ACHN (cell line): ENCODE measurements at places on chromosomes 5 and 9.

DNA sequence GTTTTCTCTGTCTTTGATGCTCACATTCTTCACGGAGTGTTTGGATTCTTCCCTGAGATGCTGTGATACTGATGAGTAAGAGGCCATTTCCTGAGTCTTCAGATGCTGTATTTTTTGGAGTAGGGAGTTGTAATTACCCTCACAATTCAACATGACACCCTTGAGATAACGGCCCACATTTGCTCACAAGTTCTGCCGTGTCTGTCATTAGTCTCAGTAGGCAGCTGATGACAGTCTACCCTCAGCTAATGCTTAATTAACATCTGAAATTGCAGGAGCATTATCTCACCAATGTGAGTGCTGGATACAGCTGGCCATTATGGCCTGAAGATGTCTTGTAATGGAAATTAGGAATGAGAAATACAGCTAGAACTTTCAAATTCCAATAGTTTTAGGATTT lies 307.1 kb upstream of the ADCY2 start:
- no peak for DNase-seq

GRCh38 chr5:6858419-6858818 lies 145.2 kb downstream of the TENT4A start:
- DNase-seq, result no peak

GRCh38 chr5:73444499-73445438 lies 3.8 kb downstream of the FOXD1 start:
- DNase-seq, result no peak

GRCh38 chr5:105380126-105380525 lies 1817.5 kb upstream of the NUDT12 start:
- DNase-seq, result no peak

GRCh38 chr5:132673939-132674630 lies at the start of gene IL4:
Gene IL4, plus strand, starts transcription at chr5:132673989. Its CDS starts 62 bp downstream, at chr5:132674051.
- DNase-seq, result no peak

DNA sequence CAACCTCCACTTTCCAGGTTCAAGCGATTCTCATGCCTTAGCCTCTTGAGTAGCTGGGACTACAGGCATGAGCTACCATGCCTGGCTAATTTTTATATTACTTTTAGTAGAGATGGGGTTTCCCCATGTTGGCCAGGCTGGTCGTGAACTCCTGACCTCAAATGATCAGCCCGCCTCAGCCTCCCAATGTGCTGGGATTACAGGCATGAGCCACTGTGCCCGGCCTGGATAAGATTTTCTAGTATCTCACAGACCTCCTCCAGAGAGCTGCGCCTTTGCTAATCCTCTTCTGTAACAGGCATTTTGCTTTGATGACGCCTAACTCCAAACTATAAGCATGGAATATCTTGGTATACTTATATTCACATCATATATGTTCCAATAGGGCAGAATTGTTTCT lies 99.4 kb downstream of the FSTL4 start:
- DNase-seq, result no peak

DNA sequence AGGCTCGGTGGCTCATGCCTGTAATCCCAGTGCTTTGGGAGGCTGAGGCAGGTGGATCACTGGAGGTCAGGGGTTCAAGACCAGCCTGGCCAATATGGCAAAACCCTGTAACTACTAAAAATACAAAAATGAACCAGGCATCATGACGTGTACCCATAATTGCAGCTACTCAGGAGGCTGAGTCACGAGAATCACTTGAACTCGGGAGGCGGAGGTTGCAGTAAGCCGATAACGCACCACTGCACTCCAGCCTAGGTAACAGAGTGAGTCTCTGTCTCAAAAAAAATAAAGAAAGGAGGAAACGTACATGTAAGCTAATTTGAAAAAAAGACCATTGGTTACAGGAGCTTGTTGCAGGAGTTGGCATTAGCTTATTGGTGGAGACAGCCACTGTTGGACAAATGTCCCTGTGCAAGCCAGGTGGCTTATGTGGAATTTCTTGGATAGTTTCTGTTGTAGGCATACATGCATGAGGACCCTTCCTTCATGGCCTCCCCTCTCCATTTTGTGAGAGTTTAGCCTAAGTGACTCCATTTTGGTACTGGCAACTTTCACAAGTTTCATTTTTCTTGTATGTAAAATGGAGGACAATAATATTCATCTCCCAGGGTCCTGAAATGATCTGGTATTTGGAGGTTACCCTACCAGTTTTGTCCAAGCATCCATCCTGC lies 16.8 kb upstream of the RAB14 start:
- no peak for DNase-seq

- DNase-seq, result peak; percentile 9
Observed at GRCh38 chr9:85716031-85716877, 25.5 kb downstream of the AGTPBP1 start.

DNA sequence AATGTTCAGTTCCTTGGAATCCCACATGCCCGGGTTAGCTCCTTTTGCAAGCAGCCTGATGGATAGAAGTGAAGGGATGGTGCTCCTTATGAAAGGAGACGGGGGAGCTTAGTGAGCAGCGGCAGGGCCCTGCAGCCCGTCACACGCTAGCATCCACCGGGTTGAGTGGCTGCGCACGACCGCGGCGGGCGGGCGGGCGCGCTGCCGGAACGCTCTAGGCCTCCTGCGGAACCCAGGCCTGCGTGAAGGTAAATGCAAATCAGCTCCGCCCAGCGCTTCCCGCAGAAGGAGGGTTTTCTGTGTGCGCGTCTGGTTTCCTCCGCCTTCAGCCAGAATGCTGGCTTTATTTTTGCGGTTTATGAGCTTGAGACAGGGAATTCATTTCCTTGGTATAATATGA lies 19.8 kb downstream of the IL12B start:
- DNase-seq, result no peak

GRCh38 chr9:28051559-28052503 lies 478.6 kb upstream of the C9orf72 start:
- peak; percentile 10 for DNase-seq

GRCh38 chr5:111735583-111736270 lies 21.3 kb downstream of the NREP start:
- DNase-seq, result peak; percentile 34

- no peak for DNase-seq
Observed at GRCh38 chr5:128253161-128253560, 169.6 kb downstream of the SLC12A2 start.

DNA sequence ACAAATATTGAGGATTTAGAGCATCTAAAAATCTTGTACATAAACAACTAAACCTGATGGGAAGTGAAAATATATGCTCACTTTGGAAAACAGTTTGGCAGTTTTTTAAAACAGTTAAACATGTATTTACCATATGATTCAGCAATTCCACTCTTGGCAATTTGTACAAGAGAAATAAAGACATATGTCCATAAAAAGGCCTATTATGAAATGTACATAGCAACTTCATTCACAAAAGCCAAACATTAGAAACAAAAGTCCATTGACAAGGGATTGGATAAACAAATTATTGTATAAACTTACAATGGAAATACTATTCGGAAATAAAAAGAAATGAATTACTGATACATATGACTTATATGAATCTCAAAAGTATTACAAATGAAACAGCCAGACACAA lies 196.2 kb upstream of the SLC24A2 start:
- DNase-seq, result no peak

DNA sequence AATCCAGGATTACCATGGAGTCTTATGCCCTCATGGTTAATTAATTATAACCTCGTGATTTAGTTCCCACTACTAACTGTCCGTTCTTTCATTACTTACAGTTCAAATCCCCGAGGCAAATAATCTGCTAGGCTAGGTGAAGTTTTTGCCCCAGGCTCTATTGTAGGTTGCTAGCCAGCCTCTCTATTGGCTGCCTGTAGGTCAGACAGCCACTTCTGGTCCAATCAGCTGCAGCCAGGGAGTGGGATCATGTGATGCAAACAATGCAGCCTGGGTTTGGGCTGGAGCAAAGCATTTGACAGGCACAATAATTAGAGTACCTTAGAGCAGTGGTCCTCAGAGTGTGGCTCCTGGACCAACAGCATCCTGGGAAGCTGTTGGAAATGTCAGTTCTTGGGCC lies 17.7 kb downstream of the TMEM252 start:
- DNase-seq, result no peak

- peak; percentile 48 for DNase-seq
Observed at GRCh38 chr5:36876965-36877666, 547 bp downstream of the NIPBL start.

DNA sequence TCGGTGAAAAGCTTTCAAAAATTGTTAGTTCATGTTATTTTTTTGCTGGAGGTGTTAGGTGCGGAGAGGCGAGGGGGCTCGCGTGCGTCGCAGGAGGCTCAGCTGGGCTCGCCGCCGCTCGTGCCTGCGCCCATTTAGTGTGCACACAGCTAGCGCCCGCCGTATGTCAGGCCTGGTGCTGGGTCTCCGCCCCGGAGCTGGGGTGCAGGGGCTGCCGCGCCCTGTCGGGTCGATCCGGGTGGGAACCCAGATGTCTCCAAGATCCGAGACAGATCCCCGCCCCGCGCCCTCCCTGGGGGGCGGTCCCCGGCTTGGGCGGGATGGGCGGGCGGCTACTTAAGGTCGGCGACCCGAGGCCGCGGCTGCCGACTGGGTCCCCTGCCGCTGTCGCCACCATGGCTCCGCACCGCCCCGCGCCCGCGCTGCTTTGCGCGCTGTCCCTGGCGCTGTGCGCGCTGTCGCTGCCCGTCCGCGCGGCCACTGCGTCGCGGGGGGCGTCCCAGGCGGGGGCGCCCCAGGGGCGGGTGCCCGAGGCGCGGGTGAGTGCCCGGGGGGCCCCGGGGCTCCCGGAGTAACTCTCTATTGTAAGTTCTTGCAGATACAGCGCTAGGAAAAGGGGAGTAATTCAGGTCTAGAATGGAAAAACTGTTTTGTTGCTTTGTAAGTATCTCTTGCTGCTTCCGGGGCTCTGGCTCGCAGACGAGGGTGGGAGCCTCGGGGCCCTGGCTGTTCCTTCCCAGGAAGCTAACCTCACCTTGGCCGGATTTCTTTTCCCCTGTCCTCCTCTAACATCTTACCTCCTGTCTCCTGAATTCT lies 31.7 kb downstream of the GSN start:
- no peak for DNase-seq

DNA sequence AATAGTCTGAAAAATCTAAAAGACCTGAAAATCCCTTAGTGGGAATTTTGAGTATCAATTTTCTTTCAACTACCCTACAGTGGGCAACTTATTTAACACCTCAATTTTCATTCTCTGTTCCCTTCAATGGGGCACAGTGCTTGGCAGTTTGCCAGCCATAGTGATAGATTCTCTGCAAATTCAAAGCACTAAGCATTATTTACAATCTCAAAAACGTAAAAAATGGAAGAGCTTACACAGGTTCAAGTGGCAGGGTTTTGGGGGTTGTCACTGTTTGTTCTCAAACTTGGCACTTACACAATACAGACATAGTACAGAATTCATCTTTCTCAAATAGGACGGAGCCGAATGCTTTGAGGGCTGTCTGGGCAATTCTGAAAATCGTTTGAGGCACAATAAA lies 515.0 kb downstream of the EFNA5 start:
- DNase-seq, result no peak
